ENCODE measurements at places on chromosomes 5 and 9.

DNA sequence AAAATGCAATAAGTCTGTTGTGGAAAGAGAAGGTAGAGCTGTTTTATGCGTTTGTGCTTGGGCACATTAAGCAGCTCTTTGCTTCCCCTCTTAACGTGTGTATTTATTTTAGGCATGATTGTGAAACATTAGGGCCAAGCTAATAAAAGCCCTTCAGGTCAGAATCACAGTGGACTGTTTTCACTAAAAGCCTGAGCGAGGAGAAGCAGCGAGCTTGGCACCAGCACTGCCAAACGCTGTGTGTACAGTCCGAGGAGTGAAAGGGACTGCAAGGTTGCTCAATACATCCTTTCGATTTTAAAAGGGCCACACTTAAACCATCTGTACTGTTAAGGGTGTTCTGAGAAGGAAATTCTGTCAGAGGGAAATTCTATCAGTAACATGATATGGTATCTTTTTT, 107.2 kb upstream of the CKMT2 start:
- no peak for DNase-seq

DNA sequence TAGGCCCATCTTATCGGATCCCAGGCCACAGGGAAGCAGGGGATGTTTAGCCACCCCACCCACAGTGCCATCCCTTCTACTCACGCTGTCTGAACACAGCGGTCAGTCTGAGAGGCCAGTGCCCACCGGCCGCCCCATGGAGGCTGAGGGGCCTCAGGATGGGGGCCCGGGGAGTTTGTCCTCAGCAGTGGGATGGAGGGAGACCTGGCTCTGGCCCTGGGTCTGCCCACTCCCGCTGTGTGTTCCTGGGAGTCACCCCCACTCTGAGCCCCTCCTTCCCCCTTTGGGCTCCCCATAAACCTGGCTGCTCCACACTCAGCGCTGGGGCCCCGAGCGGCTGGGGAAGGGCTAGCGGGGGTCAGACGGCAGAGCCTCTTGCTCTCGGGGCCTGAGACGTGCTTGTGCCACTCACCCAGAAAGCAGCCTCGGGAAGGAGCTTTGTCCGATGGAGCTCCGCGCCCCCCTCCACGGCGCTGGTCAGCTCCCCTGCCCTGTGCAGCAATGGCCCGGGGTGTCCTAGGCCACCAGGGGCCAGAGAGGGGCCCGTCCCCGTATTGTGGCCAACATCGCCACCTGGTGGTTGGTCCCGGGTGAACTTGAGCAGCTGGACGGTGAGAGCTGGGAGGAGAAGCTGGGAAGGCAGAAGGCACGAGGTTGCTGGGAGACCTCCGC, 10.9 kb upstream of the LAMC3 start:
- peak; percentile 63 for DNase-seq

DNA sequence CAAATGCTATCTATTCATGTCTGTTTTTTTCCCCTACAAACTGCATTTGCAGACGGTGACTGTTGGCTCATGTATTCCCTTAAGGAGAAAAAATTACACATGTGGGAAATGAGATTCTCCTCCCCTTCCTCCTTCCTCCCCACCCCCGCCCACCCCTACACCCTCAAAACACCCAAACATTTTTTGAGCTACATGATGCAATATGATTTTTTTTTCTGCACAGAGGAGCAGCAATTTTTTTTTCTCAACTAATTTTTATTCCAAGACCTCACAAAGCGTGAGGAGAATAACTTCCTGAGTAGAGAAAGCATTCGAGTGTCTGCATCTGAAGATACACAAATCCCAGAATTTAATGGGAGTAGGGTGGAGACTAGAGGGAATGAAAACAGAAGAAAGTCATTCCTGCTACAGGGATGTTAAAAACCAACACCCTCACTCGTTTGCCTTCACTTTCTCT, 118.1 kb downstream of the PRDM6 start:
- DNase-seq, result no peak

DNA sequence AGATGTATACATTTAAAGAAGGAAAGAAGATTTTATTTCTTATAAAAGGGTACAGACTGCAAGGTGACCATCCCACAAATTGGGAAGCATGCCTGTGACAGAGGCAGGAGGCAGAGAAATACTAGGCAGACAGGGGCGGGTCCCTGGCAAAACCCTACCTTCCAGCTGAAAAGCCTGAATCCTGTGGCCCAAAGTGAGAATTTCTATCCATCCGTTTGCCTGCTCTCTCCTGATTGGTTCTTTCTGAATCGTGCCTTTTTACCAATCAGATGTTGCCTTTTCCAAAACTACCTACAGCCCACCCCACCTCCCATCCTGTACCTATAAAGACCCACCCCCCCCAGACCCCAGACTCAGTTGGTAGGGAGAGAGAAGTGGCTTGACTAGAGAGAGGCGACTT, 3.4 kb upstream of the SH3GLB2 start:
- DNase-seq, result no peak
